ENCODE measurements at places on chromosomes 4 and X. TPM values are rescaled to one million over a fixed set of nuclear protein-coding genes. Genes with fewer than 3 reads are reported as not detected.

TDO2 gene
- total RNA-seq, result 0.78 TPM

SUPT20HL1 gene
- not detected for total RNA-seq

BANK1 gene
- 0.16 TPM for total RNA-seq

CXorf65 gene
- total RNA-seq, result not detected

LRIT3 gene
- 0.16 TPM for total RNA-seq

PI4K2B gene
- 8.7 TPM for total RNA-seq

NMU gene
- total RNA-seq, result 1.9 TPM

DKK2 gene
- total RNA-seq, result 3.1 TPM

ASB12 gene
- 0.31 TPM for total RNA-seq

JAKMIP1 gene
- total RNA-seq, result 44.5 TPM

USP17L15 gene
- not detected for total RNA-seq

PNMA3 gene
- total RNA-seq, result 11.5 TPM

WWC2 gene
- 15.1 TPM for total RNA-seq

Measured in occipital lobe (tissue), 3 donors.